ENCODE measurements at places on chromosomes 4 and X.

DNA sequence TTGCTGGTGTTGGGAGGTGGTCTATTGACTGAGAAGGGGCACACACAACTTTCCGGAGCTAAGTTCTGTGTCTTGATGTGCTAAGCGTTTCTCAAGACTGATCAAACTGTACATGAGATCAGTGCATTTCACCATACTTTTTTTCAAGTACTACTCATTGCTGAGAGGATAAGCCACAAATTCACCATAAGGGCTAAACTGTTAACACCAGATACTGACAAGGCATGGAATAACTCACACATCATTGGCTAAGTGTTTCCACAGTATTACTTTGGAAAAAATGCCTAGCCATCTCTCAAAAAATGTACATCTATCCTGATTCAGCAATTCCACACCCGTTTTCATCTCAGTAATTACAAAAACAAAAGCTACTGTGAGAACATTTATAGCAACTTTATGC is 13.0 kb downstream of the RBMX start:
- DNase-seq: no peak

DNA sequence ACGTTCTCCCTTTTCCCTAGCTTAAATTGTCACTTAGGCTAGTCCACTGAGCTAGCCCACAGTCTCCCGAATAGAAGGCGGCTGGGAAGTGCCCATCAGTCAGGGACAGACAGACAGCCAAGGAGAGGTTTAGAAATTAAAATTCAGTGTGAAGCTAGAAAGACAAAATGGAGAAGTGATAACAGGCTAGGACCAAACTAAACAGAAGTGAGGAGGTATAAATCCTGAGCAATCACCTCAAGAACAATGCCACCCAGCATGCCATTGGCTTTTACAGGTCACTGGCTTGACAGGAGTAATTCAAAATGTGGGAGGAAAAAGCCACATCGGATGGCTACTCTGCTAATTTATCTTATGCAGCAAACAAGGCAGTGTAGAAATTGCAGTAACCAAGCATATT is 138.9 kb downstream of the MAPK10 start:
- no peak for DNase-seq

GRCh38 chr4:143082701-143083100 is 102.0 kb upstream of the USP38 start:
- no peak for DNase-seq

DNA sequence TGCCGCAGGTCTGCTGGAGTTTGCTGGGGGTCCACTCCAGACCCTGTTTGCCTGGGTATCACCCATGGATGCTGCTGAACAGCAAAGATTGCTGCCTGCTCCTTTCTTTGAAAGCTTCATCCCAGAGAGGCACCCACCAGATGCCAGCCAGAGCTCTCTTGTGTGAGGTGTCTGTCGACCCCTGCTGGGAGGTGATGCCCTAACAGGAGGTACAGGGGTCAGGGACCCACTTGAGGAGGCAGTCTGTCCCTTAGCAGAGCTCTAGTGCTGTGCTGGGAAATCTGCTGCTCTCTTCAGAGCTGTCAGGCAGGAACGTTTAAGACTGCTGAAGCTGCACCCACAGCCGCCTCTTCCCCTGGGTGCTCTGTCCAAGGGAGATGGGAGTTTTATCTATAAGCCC is 162.7 kb downstream of the NAF1 start:
- DNase-seq: no peak

DNA sequence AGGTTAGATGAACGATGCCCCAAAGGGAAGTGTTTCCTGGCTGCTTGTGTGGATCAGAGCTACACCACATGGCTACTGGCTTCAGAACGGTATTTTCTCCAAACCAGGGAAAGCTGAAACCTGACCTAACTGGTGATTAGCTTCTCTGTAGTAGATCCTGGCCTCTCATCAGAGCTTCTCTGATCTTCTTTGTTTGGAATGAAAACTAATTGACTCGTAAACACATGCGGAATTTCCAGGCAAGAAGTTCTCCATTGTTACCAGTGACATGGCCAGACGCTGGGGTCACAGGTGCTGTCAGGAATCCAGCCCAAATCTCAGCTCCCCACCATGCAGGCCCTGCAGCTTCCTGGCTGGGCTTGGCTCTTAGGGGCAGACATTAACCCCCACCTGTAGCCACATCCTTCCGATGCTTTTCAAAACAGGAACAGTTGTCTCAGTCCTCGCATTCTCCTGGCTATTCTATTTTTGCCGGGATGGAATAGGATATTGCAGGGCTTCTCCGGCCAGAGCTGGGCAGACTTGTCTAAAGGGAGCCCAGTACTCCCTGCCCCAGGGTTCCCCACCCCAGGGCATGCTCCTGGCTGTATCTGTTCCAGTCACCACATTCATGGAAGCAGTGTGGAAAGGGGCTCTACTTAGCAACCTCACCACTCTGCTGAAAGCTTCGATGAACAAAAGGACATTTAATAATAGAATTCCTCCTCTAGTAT is 305.4 kb upstream of the F9 start:
- DNase-seq: no peak

DNA sequence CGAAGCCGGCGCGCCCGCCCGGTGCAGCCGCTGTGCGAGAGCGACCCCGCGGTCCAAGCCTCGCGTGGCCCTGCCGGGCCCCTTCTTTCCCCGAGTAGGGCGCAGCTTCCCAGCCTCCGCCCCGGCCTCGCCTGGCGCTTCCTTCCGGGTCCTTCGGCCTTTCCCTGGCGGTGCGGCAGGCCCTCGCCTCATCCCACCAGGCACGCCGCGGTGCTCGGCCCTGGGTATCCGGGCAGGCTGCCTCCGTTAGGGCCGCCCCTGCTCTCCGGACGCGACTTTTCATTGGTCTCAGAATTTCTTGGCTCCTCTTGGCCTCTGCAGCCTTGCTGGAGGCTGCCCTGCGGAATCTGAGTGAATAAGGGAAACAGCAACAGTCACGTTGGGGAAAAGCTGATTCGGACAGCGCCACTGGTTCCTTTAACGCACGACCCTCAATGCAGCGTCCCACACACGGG is 429 bp downstream of the UVSSA start:
- peak; percentile 45 for DNase-seq

DNA sequence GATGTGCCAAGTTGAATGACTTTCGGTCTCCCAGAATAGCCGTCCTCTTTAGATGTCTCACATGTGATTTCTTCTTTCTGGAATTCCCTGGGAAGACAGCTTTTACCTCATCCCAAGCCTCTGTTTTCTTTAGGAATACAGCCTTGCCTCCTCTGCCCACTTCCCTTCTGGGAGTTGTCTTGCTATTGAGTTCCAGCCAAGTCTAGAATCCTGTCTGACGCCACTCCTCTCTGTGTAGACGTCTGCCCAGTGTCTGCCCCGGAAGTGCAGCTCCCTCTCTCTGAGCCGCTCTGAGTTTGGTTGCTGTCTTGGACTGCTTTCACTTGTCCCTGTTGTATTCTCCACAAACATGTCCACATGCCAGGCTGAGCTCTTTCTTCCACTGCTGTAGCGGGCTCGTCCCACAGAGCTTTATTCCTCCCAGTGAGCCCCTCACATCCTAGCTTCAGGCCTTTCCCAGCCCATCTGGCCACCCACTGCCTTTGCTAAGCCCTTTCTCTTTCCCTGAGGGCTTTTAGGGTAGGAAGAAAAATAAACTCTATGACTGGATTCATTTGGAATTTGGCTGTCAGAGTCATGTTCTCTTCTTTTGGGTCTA is 9.0 kb upstream of the IGFBP7 start:
- DNase-seq: peak; percentile 81

GRCh38 chrX:17038681-17039161 is 92.3 kb downstream of the REPS2 start:
- peak; percentile 67 for DNase-seq

DNA sequence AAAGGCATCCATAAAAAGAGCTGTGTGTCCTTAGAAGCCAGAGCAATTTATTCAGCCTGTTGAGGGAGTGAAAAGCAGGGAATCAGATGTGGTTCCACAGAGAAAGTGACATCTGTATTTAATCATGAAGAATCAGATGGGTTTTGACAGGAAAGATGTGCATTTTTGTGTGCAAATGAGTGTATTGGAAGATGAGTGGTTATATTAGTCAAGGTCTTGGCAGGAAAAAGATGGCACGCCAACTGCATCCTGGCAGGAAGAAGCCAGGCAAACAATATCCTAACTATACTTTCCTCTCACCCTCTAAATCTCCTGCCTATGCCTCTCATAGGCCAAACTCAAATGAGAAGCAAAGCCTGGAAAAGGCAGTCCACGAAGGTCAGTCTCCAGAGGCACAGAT is 59.1 kb downstream of the SCFD2 start:
- peak; percentile 80 for DNase-seq

GRCh38 chrX:13087322-13088155 is 43.1 kb upstream of the FAM9C start:
- no peak for DNase-seq

DNA sequence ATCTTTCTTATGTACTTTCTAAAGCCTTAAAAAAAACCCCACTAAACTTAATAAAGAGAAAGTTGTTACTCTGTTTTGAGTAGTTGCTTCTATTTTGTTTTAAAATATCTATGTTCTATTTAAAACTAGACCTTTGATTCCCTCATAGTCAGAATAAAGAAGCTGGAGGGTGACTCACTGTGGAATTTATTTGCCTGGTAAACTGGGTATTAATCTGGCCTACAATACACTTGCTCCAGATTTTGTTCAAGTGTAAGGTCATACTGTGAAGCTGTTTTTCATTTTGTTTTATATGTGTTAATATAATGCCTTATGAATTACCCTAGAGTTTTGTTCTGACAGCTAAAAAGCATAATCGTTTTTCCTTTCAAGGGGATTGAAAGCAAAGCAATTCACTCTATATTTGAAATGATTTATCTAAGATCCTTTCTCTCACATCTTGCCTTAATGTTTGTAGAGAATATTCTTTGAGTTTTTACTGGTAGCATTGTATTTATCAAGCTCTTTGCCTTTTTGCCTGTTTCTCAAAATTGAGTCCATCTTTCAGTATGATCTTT is 277.4 kb upstream of the PITX2 start:
- peak; percentile 12 for DNase-seq

GRCh38 chr4:155353923-155354540 is 22.7 kb downstream of the MAP9 start:
- DNase-seq: no peak

GRCh38 chrX:138946926-138947325 is 235.4 kb upstream of the FGF13 start:
- DNase-seq: no peak

DNA sequence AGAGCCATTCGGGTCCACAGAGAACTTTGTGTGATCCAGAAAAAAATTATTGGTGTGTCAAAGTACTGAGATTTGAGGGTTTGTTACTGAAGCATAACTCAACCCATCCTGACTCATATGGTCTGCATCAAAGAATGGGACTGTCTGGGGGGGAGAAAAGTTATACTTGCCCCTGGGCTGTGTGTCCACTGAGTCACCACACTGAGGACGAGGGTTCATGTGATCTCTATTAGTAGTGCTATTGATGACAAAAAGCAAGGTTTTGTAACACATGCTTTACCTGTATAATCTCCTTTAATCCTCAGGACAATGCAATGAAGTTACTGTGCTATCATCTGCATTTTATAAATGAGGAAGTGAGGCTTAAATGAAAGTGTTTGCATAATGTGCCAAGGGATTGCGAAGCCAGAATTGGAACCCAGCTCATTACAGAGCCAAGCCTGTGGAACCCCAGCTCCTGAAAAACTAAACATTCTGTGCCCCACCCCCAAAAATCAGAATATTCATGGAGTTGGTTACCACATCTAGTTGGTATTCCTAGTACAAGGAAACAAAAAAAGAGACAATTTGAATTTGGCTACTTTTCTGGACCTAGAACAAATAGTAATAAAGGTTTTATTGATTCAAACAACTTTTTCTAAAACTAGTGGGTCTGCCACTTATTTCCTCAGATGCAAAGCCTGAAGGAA is 31.2 kb downstream of the CCDC149 start:
- DNase-seq: no peak

DNA sequence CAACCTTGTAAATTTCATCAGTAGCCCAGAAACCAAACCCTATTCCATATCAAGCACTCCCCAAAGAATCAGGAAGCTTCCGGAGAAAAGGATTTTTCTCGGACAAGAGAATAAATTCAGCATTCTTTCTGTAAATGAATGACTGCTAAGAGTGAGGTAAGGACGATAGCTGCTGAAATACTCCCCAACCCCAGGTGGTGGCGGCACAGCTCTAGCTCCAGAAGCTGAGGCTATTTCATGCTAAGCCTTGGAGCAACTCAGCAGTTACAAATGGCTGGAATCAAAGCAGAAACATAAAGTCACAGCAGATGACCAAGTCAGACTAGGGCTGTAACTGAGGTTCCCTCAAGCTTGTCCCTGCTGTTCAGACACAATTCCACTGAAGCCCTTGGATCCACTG is 13.9 kb upstream of the PCDH19 start:
- no peak for DNase-seq

DNA sequence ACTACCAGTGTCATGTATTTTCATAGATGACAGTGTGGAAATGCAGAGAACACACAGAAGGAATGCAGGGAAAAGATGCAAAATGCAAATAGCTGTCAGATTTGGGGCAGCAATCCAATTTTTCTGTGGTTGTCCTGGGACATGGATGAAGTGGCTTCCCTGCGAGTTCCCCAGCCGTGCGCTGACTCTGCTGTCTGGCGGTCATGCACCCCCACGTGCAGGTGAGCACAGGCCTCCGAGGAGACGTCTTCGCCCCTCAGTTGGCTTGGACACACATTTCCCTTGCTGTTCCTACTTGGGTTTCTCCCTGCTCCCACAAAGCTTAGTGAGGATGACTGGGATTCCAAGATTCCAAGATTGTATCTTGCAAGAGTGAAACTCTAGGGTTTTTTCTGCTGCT is 24.4 kb downstream of the BLOC1S4 start:
- no peak for DNase-seq

DNA sequence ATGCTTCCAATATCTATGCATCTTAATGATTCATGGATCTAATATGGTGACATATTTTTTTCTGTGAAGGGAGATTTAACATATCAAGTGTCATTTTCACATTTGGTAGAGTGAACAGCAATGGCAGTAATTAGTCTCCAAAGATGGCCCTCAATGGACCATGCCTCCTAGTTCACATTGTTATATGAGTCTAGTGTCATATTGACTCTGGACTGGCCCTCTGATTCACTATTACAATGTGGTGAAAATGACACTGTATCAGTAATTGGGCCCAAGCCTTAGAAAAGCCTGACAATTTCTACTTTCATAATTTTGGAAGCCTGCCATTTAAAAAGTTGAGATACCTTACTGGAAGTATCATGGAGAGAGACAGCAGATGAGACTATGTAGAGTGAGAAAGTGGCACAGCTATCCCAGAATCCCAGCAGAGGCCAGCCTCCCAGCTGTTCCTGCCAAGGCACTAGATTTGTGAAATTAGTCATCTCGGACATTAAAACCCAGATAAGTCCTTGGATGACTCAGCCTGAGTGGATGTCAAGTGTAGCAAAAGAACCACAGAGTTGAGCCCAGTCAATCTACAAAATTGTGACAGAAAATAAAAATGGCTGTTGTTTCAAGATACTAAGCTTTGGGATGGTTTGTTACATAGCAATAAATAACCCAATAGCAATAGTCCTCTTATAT is 68.4 kb downstream of the ARHGEF38 start:
- DNase-seq: no peak

- DNase-seq: no peak
These were observed 154.6 kb downstream of the ATOH1 start for GRCh38 chr4:93983140-93983539.

GRCh38 chr4:184286358-184286757 is 68.7 kb upstream of the ENPP6 start:
- DNase-seq: no peak

Data from HFF-Myc (cell line).